ENCODE measurements at places on chromosomes 16 and 17.

- DNase-seq = no peak
Observed at GRCh38 chr16:85970738-85971137, 71.8 kb downstream of the IRF8 start.

- no peak for DNase-seq
Observed at GRCh38 chr17:61352781-61353491, 46.7 kb upstream of the TBX2 start.

DNA sequence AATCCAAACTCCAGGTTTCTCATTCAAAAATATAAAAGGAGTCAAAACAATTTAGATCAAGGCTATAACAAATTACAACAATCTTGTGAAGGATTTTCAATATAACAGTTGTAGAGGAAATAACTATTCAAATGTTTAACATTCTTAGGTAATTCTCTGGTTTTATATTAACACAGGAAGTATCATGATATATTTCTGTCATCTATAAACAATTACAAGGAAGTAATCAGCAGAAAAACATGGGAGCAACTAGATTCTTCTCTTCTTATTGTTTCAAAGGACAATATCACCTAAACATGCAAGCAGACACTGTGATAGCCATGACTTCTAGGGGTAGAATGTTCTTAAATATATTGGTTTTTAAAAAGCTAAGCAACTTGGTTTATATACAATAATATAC is 49.9 kb downstream of the FBXL20 start:
- DNase-seq = no peak

- DNase-seq = no peak
Observed at GRCh38 chr16:60091071-60091470, 1357.0 kb upstream of the GOT2 start.

DNA sequence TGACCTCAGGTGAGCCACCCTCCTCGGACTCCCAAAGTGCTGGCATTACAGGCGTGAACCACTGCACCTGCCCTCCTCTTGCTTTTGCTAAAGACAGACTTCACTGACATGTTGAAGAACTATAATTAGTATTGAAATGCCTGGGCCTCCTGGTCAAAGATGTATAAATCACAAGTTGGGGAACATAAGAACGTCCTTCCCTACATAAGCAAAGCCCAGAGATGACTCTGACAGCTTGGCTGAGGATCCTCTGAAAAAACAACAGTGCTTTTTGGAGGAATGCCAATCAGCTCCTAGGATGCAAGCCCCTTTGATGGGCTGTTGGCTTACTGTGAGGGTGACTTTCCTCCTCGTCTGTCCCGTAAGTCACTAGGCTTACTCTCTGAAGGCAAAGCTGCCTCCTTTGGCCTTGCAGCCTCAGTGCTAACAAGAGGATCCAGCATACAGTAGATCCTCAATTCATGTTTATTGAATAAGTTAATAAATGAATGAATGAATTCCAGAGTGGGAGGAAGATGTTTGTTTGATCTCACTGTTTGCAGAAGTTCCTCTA is 6.3 kb downstream of the APOH start:
- no peak for DNase-seq

DNA sequence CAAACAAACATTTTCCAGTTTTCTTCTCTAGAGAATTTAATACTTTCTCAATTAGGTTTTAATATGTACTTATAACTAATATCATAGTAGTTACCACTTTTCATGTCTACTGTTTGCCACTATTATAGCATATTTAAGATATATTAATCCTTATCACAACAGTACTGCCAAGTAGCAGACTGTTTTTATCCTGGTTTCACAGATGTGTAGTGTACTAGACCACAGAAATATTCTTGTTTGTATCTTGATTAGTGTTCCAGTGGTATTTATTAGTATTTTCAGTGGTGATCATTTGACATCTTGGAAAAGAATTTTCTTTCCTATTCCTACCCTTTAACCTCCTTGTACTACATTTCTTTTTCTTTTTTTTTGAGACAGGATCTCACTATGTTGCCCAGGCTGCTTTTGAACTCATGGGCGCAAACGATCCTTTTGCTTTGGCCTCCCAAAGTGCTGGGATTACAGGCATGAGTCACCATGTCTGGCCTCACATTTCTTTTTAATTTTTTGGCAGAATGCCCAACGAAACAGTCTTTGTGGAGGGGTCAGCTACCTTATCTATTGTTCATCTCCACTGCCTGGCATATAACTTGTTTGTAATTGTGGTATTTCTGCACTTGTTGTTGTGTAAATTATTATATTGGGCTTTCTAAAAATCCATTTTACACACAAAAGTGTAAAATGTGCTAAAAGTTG is 27.2 kb downstream of the MAP2K4 start:
- DNase-seq = no peak

GRCh38 chr16:66242672-66243071 is 123.8 kb upstream of the CDH5 start:
- DNase-seq = no peak

GRCh38 chr17:59851439-59852375 is 41.0 kb downstream of the TUBD1 start:
- DNase-seq = peak; percentile 44

DNA sequence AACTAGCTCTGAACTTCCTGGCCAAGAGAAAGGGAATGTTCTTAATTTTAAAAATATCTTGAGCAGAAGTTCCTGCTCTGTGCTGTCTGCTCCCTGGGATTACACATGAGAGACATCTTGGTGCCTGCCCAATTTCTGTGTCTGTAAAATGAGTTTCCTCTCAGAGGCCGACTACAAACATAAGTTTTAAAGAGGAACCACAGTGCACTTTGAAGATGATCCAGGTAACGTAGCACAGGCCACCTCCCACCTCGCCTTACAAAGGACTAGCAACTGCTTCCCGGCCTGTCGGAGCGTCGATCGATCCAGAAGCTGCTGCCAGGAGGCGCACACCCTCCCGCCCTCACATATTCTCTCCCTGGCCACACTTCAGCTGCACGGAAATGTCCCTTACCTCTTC is 55.0 kb upstream of the ATP2A3 start:
- no peak for DNase-seq

DNA sequence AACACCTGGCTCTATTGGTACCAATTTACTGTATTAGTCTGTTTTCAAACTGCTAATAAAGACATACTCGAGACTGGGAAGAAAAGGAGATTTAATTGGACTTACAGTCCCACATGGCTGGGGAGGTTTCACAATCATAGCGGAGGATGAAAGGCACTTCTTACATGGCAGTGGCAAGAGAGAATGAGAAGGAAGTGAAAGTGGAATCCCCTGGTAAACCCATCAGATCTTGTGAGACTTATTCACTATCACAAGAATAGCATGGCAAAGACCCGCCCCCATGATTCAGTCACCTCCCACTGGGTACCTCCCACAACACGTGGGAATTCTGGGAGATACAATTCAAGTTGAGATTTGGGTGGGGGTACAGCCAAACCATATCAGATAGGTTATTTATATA is 22.6 kb upstream of the GOSR1 start:
- no peak for DNase-seq

DNA sequence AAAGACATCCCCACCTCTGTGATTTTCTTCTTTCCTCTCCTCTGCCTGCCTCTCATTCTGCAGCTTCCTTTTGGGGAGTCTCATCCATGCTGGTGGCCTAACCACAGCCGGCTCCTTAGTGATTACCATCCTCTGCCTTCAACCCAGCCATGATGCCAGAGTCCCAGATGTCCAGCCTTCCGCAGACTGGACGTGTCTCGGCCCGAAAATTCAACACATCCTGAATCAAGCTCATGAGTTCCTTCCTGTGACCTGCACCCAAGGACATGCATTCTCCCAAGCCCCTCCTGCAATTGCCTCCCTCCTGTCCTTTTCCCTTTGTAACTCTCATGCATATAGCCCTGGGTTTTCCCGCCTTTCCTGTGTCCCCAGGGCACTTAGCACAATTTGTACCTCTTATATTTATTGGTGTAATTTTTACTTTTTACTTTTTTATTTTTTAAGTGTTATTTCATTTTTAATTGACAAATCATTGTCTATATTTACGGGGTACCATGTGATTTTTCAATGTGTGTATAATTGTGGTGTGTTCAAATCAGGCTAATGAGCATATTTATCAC is 1.2 kb upstream of the SLC13A5 start:
- DNase-seq = no peak
